ENCODE measurements at places on chromosomes 13 and 19.

DNA sequence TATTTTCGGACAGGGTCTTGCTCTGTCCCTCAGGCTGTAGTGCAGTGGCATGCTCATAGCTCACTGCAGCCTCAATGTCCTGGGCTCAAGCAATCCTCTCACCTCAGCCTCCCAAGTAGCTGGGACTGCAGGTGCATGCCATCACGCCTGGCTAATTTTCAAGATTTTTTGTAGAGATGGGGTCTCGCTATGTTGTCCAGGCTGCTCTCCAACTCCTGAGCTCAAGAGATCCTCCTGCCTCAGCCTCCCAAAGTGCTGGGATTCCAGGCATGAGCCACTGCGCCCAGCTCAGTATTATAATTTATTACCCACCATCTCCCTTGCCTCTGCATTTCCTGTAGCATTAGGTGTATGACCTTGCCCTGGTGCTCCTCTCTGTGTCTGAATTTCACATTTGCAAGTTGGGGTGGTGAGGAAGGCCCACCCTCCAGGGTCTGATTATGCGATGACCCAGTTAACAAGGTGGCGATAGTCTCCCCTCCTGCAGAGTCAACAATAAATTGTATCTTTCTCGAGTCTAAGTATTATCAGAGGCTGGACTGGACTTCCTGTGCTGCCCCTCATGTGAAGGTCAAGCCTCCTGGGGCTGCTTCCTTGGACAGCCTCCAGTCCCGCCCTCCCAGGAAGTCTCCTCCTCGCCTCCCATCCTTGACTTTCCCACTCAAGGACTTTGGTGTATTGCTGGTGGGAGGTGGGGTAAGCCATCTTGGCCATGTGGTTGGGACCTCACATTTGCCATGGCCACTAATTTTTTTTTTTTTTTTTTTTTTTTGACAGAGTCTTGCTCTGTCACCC is 1.5 kb upstream of the TUBB4A start:
- DNase-seq: no peak

DNA sequence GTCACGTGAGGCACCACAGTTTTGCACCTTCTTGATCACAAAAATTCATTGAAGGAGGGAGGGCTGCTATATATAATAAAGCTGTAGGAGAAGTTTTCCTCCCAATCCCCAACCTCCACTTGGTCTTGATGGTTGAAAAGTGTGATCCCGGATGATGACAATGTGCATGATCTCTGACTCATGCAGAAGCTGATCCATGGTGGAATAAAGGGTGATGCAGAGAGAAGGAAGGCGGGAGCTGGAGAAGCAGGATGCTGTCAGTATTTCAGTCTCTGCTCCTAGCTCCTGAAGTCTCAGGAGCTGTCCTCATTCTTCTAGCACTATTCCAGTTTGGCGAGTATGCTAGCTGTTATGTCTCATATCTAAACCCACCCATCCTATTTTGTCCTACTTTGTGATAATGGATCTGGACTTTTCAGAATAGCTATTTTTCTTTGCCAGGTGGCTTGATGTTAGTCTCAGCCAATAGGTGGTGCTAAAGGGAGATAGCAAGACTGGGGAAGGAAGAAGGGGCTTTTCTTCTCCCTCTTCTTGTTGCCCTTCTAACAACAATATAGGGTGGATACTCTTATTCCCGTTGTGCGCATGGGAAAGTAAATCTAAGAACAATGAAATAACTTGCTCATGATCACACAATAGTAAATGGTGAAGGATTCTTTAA is 65.6 kb upstream of the HTR2A start:
- no peak for DNase-seq

GRCh38 chr19:30879225-30879624 is 470.0 kb downstream of the TSHZ3 start:
- no peak for DNase-seq

DNA sequence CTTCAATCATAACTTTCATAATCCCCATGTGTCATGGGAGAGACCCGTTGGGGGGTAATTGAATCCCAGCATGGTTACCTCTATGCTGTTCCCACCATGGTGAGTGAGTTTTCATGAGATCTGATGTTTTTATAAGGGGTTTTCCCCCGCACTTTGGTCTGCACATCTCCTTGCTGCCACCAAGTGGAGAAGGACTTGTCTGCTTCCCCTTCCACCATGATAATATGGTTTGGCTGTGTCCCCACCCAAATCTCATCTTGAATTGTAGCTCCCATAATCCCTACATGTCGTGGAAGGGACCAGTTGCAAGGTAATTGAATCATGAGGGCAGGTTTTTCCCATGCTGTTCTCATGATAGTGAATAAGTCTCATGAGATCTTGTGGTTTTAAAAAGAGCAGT is 524.9 kb downstream of the SLITRK5 start:
- DNase-seq: no peak

- DNase-seq: no peak
Measured at GRCh38 chr19:39356647-39357046, 14.4 kb downstream of the SAMD4B start.
